NCI-H1436 (cell line): ENCODE measurements at places on chromosomes 11 and 22.
A peak's percentile ranks its signal among the peaks of the same experiment; 100 is the strongest.

DNA sequence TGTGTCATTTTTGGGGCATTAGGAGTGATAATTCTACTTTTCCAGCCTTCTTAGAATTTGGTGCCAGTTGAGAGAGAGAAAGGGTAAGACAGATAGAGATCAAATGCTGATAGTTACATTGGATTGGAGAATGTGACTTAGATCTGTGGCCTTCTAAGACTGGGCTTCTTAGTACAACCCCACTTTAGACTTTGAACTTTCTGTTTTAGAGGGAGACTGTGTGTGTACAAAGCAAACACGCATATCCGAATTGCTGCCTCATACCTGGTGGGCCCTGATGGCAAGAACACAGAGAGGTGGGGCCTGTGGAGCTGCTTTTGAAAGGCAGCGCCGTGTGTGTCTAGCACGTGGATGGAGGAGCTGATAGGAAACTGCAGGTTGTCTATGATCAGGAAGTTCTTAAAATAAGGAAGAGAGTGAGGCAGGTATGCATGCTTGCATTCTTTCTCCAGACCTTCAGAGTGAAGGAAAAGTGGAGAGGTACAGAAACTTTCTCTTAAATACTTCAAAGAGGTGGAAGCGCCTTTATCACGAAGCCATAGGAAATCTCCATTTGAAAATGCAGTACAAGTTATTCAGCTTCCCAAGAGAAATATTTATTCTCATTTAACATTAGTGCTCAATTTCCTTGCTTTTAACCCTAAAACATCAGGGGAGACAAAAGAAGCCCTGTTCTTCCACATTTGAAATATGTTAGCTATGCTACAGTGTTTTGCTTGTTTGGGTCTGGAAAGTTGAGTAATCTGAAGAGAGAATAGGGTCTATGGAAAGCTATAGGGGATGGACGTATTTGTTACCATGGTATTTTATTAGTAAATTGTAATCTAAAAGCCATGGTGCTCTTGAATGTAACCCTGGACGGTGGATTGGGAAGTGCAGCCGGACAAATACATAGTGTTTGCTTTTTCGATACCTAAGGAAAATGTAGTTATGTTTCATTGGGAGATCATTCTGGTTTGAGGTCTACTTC is 13.7 kb downstream of the PDHX start:
- DNase-seq = no peak

DNA sequence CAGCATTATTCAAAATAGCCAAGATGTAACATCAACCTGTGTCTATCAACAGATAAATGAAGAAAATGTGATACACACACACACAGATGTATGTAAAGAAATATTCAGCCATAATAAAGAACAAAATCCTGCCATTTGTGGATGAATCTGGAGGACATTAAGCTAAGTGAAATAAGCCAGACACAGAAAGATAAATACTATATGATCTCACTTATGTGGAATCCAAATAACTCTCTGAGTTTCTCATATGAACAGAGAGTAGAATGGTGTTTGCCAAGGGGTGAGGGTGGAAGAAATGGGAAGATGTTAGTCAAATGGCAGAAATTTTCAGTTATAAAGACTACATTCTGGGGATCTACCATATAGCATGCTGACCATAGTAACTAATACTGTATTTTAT is 224.2 kb downstream of the GUCY1A2 start:
- DNase-seq = no peak

GRCh38 chr11:33808228-33808828 is 34.0 kb upstream of the FBXO3 start:
- peak; percentile 74 for DNase-seq

DNA sequence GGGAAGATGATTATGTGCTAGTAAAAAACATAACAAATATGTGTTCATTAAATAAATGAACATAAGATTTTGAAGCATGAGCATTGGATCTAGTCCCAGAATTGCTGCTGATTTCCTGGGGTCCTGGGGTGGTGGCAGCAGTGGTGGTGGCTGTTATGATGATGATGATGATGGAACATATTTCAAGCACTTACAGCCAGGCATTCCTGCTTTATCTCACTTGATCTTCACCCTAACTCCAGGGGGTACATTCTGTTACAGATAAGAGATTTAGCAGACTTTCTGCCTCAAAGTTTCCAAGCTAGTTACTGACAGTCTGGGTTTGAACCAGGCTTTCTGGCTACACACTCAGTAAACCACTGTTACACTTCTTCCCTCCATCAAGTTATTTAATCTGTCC is 5.2 kb downstream of the TRAPPC4 start:
- no peak for DNase-seq

GRCh38 chr11:61946894-61947293 is 3.3 kb upstream of the BEST1 start:
- no peak for DNase-seq

GRCh38 chr22:20652130-20652529 is 121.8 kb upstream of the SERPIND1 start:
- no peak for DNase-seq
